Islet precursor cell (in vitro differentiated cells): ENCODE measurements at places on chromosomes 3 and 15.

GRCh38 chr15:93417631-93418030, 328.6 kb upstream of the RGMA start:
- DNase-seq = no peak

DNA sequence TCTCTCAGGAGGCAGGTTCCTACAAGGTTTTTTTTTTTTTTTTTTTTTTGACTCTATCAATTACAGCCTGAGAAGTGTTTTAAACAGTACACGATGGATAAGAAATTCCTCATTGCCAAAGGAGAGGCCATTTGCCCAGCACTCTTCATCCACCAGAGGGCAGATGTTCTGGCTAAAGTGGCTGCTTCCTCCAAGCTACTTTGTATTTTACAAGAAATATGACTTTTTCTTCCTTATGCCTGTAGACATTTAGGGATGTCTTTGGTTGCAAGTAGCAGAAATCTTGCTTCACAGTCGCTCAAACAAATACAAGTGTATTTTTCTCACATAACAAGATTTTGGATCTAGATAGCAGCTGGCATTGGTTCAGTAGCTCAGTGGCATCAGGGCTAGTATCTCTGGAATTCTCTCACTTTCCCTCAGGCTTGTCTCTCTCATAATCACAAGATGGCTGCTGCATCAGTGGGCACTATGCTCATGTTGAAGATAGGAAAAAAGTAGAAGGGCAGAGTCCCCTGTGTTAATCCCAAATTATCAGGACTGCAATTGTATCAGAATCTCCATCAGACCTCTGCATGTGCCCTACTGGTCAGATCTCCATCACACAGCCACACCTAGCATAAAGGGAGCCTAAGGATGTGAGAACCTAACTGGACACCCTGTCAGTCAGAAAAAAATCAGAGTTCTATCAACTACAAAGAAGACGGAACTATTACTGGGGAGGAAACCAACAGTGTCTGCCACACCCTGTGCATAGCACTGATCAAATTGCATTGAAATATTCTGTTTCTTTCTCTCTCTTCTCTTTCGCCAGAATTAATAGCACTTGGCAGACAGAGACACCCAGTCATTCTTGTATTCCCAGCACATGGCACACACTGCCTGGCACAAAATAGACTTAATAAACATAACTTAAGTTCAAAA, 138.9 kb upstream of the COL8A1 start:
- no peak for DNase-seq

GRCh38 chr3:32469151-32469874, 33.3 kb downstream of the CMTM6 start:
- no peak for DNase-seq

DNA sequence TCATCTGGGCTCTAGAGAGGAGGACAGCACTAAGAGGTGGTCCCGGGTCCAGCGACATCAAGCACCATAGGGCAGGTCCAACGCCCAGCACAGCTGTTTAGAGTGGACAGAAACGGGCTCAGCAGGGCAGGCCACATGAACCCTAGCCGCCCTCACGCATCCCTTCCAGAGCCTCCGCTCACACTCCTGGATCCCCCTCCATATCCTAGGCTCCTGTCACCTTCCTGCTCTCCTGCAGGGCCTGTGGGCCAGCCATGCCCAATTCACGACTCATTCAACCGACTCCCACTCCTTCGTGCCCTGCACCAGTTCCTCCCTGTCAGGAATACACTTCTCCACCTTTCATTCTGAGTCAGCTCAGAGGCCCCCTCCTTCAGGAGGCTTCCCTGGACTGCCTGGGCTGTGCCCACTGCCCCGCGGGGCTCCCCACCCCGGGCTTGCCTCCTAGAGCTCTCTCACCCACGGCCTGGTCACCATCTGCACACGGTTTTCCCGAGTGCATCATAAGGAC, 90.2 kb downstream of the LINGO1 start:
- DNase-seq = peak; percentile 89

DNA sequence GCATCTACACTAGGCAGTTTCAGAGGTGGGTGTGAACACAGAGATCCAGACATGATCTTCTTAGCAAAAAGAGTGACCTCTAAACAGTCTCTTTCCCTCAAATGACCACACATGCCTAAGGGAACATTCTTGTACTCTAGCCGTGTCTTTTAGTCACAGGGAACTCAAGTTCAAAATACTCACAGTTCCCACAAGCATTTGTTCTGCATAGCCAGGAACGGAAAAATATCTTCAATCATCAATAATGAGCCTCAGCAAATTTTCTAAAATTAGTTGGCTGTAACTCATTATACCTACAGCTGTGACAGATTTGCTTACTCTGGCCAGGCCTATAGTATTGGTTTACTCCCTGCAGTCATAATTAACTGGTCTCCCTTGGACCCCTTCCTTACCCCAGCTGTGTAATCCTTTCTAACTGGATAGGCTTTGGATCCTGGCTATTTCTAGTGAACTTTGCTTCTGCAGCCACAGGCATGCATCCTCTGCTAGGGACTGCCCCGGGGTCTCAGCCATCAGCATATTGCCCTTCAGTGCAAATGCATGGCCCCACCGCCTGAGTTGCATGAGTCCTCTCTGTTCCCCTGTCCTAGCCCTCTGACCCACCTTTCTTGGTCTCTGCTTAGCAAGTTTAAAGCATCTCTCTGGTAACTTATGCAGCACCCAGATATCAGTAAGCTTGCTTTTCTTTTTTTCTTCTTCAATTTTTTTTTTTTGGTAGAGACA, 56.0 kb upstream of the HACD2 start:
- no peak for DNase-seq

DNA sequence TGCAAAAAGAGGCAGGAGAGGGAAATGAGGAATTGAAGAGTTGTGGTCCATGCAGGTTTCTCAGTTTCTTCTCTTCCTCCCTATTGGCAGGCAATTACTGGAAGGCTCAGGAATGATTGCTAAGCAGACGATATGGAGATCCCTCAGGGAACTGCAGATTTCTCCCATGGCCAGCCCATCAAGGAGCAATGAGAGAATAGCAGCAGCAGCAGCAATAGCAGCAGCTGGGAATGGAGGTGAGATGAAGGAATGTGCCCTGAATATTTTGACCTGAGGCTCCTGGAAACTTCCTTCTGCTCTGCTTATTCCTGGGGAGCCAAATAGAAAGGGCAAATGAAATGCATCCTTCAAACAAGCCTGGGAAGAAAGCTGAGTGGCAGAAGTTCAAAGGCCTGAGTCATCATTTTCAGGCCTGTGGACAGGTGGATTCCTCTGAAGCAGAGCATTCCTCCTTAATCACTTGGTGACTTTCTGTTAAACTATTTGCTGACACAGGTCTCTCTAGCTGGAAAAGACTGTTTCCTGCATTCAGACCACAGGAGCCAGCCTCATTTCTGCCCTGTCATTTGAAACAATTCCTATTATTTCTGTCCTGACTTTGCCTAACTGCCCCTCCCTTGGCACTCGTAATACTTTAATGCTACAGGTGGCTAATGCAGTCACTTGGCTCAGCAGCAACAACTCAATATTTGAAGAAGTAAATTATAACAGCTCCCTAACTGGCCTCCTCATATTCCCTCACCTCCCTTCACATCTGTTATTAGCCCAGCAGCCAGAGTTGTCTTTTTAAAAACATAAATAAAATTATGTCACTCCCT, 146.9 kb upstream of the GADL1 start:
- peak; percentile 97 for DNase-seq

- no peak for DNase-seq
Measured at GRCh38 chr3:126733061-126733430, 29.0 kb downstream of the CHCHD6 start.

DNA sequence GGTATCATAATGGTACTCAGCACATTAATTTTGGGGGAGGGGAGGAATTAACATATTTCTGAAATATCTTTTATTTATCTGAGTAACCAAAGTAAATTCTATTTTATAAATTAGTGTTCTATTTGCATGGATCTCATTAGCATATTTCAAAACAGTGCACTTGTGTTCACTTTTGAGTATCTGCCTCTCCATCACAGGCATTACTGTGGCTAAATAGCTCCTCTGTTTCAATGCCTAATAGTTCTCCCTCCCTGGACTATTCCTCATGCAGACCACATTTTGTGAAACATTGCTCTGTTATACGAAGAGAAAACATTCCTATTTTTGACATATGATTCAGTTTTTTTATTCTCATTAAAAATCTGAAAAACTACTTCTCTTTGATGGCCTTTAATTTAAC, 1127.8 kb downstream of the TUSC7 start:
- no peak for DNase-seq

DNA sequence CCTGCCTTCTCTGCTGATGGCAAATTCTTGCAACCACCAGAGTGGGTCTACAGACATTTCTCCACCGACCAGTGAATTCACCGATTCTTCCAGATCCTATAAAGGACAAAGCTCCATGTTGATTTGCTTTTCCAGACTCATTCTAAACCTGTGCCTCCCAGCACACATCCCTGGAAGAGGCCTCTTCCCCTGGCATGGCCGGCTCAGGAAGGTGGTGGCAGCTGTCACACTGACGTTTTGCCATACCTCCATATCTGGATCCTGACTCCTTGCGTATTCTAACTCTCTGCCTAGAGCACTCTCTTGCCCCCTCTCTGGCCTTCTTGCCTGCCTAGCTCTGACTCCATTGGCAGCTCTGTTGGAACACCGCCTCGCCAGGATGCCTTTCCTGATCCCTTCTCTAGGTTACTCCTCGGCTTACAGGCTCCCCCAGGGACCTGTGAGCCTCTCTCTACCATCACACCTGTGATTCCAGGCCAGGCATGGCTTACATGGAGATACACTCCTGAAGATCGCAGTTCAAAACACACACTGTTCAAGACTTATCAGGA, 31.0 kb downstream of the SLCO2A1 start:
- peak; percentile 51 for DNase-seq

DNA sequence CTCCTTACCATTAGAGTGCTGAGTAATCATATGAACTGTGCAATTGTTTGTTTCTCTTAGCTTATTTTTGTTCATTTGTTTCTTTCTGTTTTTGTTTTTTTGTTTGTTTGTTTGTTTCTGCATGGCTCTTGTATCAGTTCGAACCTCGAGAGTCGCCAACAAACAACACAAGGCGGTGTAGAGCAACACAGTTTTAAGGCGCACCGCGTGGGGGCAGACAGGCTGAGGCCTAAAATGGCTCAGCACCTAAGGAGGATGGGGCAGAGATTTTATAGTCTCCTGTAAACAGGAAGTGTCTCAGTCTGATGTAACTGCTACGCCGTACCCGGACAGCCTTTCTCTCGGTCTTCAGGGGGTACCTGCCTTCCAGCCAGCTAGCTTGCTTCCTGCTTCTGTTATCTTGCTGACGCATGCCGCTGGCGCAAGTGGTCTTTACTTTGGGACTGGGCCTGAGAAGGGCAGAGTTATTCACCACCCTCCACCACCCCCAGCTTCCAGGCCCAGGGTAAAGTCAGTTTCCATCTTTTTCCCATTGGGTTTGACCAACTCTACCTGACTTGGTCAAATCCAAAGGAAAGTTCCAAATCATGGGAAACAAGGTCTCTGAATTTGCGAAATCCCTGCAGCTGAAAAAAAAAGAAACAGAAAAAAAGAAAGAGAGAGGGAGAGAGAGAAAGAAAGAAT, 25.8 kb upstream of the MFGE8 start:
- no peak for DNase-seq

GRCh38 chr15:86082619-86083380, 3.1 kb downstream of the AGBL1 start:
- no peak for DNase-seq

DNA sequence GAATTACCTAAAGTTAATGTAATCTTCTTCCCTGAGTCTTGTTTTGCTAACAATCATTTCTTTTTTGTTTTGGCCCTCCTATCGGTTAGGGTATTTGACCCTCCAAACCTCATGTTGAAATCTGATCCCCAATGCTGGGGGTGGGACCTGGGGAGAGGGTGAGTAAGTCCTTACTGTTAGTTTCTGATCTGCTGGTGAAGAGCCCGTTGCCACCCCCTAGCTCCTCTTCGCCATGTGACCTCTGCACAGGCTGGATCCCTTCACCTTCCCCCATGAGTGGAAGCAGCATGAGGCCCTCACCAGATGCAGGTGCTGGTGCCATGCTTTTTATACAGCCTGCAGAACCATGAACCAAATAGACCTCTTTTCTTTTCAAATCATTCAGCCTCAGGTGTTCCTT, 62.8 kb upstream of the ADCY5 start:
- no peak for DNase-seq

DNA sequence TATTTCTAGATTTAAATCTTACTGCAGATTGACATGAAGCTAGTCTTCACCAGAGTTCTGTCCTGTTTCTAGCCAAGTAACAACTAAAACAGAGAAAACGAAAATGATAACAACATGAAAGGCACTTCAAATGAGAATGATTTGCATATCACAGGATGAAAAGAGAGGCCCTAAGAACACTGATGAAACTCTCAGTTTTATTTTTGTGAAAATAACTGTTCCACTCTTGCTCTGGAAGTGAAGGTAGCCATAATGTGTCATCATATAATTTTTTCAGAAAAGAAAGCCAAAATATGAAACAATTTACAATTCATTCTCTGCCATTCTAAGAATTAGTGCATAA, 274.4 kb downstream of the ADAMTSL3 start:
- DNase-seq = no peak

- DNase-seq = no peak
Measured at GRCh38 chr3:30112902-30113484, 493.4 kb upstream of the TGFBR2 start.

DNA sequence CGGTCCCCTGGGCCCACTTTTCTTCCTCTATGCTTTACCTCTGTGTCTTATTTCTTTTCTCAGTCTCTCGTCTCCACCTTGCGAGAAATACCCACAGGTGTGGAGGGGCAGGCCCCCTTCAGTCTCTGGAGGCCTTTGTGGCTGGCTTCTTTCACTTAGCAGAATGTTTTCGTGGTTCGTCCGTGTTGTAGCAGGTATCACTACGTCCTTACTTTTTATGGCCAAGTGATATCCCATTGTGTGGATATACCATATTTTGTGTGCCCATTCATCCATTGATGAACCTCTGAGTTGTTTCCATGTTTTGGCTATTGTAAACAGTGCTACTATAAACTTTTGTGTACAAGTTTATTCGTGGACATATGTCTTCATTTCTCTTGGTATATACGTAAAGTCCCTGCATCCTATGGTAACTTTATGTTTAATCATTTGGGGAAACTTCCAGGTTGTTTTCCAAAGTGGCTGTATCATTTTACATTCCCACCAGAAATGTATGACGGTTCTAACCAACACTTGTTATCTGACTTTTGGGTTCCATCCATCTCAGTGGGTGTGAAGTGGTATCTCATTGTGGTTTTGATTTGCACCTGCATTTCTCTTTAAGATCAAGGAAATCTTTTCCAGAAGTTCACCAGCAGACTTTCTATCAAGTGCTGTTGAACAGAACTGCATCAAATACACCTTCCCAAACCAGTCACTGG, 5.6 kb downstream of the PIGZ start:
- DNase-seq = no peak

- no peak for DNase-seq
Measured at GRCh38 chr3:57825116-57825515, 69.0 kb downstream of the SLMAP start.
